HT-29 (cell line): ENCODE measurements at places on chromosomes 3 and 15. TPM values are rescaled to one million over a fixed set of nuclear protein-coding genes. Genes with fewer than 3 reads are reported as not detected.

The TNFAIP8L3 gene
- total RNA-seq: 1.1 and 3.6 TPM in 2 replicates

The C2CD4B gene
- total RNA-seq: 0.25 TPM in 1 of 2 replicates, not detected in the other

The ELL3 gene
- total RNA-seq: 94.9 and 101 TPM in 2 replicates

The EPHB1 gene
- total RNA-seq: not detected in 2 replicates

The SEMA3G gene
- total RNA-seq: 0.15 and 0.31 TPM in 2 replicates

The HMCES gene
- total RNA-seq: 58.0 and 63.5 TPM in 2 replicates

The CACNA1D gene
- 17.1 and 25.3 TPM in 2 replicates for total RNA-seq

The CDHR4 gene
- total RNA-seq: 0.15 and 0.34 TPM in 2 replicates

The GPR149 gene
- total RNA-seq: not detected in 2 replicates

The UBE2Q2 gene
- 23.8 and 40.0 TPM in 2 replicates for total RNA-seq

The IL17RE gene
- total RNA-seq: 13.4 and 17.0 TPM in 2 replicates

The GOLGA6L4 gene
- 0.48 TPM in 1 of 2 replicates, not detected in the other for total RNA-seq

The GABRA5 gene
- not detected in 2 replicates for total RNA-seq

The CHRNA3 gene
- not detected in 2 replicates for total RNA-seq

The FBXW12 gene
- not detected in 2 replicates for total RNA-seq

The SERPINI1 gene
- total RNA-seq: 0.38 and 0.42 TPM in 2 replicates

The ZNF770 gene
- total RNA-seq: 10.1 and 10.5 TPM in 2 replicates

The FHIT gene
- total RNA-seq: not detected in 2 replicates

The SAXO2 gene
- total RNA-seq: 1.2 and 1.9 TPM in 2 replicates

The TMEM212 gene
- total RNA-seq: 0.05 TPM in 1 of 2 replicates, not detected in the other

The DPPA2 gene
- not detected in 2 replicates for total RNA-seq

The MAGEF1 gene
- 30.9 and 33.8 TPM in 2 replicates for total RNA-seq

The FAM81A gene
- 12.3 and 17.9 TPM in 2 replicates for total RNA-seq

The KBTBD12 gene
- not detected in 2 replicates for total RNA-seq

The CSPG5 gene
- total RNA-seq: 1.2 and 2.1 TPM in 2 replicates
